ENCODE measurements at places on chromosomes 16 and 17.
A peak's percentile ranks its signal among the peaks of the same experiment; 100 is the strongest.

GRCh38 chr17:39450051-39450450 is 1.0 kb downstream of the MED1 start:
- DNase-seq = no peak

GRCh38 chr17:35076874-35077273 is 13.4 kb upstream of the RFFL start:
- DNase-seq = no peak

GRCh38 chr17:29726715-29727252 is 104.1 kb upstream of the CORO6 start:
- DNase-seq = peak; percentile 91

DNA sequence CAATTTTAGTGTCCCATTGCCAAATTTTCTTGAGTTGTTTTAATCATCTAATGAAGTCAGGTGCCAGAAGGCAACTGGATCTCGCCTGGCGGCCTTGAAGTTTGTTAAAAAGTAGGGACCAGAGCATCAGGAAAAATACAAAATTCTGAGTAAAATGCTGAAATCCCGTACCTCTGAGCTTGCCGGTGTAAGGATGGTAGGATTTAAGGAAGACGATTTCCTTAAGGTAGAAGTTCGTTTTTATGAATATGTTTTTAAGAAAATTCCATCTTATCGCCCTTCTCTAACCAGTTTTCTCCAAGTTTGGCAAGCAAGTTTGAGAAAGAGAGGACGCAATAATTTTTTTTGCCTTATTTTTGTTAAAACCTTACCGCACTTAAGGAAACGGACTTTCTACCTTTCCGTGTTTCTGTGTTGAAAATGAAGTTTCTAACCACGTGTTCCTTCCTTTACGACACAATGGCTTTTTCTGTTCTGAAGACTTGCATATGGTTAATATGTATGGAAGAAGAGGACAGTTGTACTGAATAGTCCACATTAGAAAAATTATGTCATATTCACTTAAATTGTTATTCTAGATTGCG is 748 bp downstream of the ATF7IP2 start:
- DNase-seq = peak; percentile 19

- DNase-seq = no peak
Observed at GRCh38 chr17:19664136-19664820, 15.7 kb downstream of the ALDH3A2 start.

DNA sequence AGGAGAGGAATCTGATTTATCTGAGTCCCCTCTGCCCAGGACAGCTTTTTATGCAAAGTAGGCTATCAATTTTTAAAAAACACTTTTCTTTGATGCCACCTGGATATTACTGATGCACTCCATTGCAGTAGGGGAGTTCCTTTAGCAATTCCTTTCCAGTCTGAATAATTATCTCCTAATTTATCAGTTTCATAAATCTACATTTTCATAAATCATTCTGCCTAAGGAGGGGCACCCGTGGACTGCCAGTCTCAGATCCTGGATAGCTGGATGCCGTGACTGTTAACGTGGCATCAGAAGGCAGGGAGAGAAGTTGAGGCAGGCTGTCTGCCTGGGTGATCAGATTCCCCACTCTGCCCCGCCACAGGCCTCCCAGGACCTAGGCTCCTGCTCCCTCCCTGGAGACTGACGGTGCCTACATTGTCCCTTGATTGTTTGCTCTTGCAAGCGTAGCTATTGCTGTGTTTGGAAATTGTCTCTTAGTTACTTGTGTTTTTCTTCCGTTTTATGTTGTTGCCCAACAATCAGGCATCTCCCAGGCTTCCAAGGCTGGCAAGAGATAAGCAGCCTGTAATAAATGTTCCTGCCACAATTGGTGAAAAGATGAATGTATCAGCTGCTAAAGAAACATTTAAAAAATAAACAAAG is 75.2 kb downstream of the KATNIP start:
- DNase-seq = no peak
